Tongue (tissue), 3 donors: ENCODE measurements at places on chromosomes 6 and 20.

DNA sequence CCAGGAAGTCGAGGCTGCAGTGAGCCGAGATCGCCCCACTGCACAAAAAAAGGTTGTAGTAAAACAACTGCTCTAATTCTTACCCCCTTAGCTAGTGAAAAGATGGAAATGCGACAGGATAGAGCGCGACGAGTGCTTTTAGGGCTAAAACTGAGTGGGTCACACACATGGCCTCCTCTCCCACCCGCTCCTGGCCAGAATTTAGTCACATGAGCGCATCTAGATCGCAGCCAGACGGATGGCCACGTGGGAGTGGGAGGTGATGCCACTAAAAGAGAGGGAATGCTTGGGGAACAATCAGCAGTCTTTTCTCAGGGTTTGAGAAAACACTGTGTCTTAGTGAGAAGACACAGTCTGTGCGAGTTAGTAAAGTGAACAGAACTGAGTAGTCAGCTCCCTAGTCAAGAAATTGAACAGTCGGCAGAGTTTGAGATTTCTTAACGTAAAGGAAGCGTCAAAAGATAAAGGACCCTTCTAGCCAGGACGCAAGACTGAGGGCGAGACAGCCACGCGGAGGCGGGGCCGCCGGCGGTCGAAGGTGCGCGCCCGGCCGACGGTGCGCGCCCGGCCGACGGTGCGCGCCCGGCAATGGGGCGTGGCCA is 664 bp upstream of the ACTR5 start:
- DNase-seq: no peak

DNA sequence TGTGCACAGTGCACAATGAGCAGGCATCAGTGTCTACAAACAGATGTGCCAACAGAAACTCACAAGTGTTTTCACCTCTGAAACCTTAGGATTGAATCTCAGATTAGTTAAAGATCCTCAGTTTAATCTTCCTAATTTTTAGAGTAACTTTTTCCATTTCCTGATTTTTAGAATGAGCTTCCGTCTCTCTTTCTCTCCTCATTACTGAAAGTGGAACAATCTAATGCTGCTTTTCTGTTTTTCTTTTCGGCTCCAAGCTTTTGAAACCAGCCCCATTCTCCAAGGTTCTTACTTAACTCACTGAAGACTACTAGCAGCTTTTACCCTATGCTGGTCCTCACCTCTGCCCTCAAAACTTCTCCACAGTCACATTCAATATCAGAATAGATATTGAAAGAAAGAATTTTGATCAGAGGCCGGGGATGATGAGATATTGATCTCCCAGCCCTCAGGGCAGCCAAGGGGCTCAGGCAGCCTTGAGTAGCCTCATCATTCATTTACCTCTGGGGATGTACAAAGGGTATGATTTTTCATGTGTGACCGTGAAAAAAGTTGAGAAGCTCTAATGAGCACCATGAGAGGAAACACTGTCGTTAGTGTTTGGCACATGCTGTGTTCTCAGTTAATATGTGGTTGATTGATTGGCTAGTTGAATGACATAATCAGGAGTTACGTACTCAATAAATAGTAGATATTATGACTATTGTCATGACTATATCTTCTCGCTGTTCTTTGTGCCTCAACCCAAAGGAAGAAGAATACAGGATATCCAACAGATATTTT is 11.9 kb upstream of the STK38 start:
- no peak for DNase-seq

- no peak for DNase-seq
Observed at GRCh38 chr6:83962582-83962981, 71.0 kb upstream of the MRAP2 start.

- peak; percentile 11 for DNase-seq
Observed at GRCh38 chr6:132763269-132763668, 5.6 kb upstream of the VNN2 start.

GRCh38 chr6:35970181-35970580 is 49.3 kb upstream of the SRPK1 start:
- DNase-seq: no peak

DNA sequence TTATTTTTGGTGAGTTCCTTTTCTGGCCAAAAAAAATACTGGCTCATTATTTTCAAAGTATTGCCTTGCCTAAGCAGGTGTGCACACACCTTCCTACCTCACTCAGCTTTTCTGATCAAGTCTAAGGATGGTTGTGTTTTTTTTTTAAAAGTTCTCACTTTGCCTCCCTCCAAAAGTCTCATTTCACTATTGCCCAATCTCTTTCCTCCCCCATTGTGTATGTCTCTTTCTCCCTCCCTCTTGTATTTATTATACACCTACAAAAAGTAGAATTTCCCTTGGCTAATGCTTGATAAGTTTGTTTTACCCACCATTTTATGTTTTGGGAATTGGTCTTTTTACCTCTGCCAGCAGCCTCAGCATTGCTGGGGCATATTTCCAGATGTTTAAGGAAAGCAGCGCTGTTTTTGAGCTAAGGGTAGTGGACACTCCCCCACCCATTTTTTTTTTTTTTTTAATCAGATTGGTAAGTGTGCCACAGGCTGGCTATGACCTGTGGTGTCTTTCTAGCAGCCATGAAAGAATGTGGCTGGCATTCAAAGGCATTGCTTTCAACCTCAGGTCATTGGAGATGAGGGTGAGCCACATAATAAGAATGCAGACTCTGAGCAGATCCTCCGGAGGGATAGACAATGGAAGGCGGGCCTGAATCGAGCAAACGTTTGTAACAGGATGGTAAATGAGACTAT is 668.6 kb downstream of the UTRN start:
- DNase-seq: no peak

DNA sequence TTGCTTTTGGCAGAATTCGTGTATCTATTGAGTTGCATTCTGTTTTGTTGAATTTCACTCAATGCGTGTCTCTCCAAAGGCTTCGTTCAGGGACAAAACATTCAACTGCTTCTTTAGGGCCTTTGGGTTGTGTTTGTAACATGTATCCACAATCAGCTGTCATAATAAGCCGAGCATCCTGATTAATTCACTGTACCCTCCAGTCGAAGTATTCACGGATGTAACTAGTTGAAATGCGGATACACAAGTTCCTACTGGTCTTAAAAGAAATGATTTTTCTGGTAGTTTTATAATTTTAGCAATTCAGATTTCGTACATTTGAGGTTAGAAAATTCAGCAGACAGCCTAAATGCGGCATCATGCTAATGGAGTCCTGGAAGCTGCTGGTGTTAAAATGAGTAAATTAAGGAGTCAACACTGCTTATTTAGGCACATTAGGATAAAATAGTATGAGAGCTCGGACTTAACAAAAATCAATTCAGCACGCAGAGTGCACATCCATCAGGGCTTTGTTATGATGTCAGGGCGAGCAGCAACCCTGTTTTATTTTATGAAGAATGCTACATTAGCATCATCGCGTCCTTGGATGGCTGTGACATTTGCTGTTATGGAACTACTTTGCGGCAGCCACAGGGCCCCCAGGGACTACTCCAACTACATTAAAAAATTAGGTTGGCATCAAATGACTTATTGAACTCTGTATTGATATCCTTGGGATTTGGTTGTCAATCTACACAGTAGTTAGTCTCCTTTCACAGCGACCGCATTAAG is 489.3 kb upstream of the FLRT3 start:
- DNase-seq: no peak

- no peak for DNase-seq
Observed at GRCh38 chr6:14278006-14278405, 160.4 kb downstream of the CD83 start.
